Stimulated activated CD4-positive, alpha-beta T cell treated with anti-CD3 and anti-CD28 coated beads, Interleukin-4, amount 100 ng/mL, for 24 hours (primary cell): ENCODE measurements at places on chromosomes 3 and 15.

DNA sequence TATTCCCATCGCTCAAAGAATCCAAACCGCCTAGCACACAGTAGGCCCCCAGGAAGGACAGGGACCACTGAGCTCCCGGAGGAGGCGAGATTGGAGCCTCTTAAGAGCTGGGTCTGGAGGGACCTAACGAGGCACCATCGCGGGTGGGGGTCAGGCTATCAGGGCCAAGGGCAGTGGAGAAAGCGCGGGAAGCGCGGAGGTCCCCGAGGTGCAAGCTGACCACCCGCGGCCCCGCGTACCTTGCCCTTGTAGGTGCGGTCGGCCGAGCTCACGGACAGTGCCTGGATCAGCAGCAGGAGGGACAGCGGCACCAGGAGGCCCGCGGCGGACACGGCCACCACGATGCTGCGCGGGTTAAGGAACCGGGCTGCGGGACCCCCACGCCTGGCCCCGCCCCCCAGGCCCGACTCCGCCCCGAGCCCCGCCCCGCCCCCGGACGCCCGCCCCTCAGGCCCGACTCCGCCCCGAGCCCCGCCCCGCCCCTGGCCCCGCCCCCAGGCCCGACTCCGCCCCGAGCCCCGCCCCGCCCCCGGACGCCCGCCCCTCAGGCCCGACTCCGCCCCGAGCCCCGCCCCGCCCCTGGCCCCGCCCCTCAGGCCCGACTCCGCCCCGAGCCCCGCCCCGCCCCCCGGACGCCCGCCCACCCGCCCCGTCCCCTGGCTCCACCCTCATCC lies 3.9 kb downstream of the ZDHHC19 start:
- DNase-seq: peak; percentile 24

GRCh38 chr3:99319450-99319849 lies 318.9 kb upstream of the COL8A1 start:
- no peak for DNase-seq

DNA sequence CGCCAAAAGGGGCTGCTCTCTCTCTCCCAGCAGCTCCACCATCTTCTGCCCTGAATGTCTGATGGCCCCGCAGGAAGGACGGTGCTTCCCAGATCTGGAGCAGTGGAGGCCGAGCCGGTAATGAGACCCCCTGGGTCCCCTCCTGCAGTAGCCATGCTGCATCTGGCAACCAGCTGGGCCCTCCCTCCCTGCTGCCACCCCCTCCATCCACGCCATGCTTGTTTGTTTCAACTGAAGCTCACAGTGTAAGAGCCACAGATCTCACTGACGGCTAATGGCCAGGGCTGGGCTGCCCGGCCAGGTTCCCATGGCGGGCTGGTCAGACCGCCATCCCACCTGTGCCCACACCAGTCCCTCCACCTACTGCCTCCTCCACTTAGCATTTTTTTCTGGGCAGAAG lies 260.8 kb downstream of the UACA start:
- DNase-seq: no peak

DNA sequence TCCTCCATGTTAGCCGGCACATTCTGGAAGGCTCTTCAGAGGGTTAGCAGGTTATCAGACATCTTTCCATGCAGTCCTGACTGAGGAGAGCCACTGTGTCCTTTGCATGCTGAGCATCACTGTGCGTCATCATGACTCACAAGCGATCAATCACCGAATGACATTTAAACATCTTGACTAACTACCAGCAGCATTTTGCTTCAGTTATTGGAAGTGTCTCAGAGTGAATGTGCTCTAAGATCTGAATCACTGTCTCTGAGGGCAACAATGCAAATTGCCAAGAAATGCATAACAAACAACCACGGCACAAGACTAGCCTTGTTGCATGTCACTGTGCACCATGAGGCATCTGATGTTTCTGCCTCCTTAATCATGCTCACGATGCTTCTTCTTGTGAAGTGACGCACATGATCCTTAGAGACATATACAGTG lies 18.3 kb upstream of the ATP8B4 start:
- peak; percentile 61 for DNase-seq

DNA sequence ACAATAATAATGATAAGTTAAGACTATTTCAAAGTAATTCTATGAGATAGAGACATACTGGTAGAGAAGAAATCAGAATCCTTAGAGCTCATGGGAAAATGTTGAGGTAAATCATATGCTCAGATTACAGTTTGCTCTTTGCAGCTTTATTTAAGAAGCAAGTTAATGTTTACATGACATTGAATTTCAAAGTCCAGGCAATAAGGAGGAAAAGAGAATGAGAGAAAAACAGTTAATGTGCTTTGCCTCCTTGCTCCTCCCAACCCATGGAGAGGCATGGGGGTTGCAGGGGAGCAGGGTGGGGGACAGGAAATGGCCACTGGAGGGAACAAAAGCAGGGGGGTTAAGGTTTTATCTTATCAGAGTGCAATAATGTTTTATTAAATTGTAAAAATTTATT lies 42.2 kb upstream of the ZBTB38 start:
- DNase-seq: no peak

GRCh38 chr15:76147906-76148570 lies 88.3 kb downstream of the TMEM266 start:
- peak; percentile 70 for DNase-seq

- no peak for DNase-seq
These were observed 335.3 kb upstream of the NECTIN3 start for GRCh38 chr3:110736332-110736731.

DNA sequence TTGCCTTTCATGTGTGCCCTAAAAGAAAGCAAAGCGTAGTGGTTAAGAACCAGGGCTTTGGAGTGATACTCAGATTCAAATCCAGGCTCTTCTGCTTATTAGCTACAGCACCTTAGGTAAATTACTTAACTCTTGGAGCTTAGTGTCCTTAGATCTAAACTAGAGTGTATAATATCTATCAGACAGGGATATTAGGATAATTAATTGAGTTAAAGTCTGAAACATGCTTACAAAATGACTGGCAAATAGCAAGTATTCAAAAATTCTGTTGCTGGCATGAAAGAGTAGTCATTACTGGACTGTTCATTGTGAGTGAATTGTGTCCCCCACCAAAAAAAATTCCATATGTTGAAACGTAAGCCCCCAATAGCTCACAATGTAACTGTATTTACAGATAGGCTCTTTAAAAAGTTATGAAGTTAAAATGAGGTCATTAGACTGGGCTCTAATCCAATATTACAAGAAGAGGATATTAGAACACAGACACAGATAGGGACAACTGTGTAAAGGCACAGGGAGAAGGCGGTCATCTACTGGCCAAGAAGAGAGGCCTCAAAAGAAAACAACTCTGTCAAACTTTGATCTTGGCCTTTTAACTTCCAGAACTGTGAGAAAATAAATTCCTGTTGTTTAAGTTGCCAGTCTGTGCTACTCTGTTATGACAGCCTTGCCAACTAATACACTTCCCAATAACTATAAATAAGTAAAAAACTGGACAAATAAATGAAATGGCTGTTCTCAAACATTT lies 60.4 kb upstream of the LRRC3B start:
- DNase-seq: no peak

DNA sequence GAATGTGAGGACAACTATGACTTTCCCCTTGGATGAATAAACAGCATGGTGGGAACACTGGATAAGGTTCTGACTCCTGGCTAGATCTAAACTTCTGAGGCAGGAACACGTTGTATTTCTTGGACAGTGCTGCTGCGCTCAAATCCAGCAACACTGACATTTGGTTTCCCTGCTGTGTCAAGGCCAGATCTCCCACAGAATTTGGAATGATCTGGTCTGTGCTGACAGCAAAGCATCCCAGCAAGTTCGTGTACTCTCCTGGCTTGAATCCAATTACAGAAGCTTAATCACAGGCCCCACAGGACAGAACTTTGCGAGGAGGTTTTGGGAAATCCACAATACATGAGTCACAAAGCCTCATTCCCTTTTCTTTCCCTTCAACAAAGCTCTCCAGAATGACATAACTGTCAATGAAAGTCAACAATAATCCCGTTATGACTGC lies 92.5 kb downstream of the ADAMTS9 start:
- no peak for DNase-seq

- DNase-seq: no peak
These were observed 201.2 kb downstream of the FMN1 start for GRCh38 chr15:32993285-32993684.

DNA sequence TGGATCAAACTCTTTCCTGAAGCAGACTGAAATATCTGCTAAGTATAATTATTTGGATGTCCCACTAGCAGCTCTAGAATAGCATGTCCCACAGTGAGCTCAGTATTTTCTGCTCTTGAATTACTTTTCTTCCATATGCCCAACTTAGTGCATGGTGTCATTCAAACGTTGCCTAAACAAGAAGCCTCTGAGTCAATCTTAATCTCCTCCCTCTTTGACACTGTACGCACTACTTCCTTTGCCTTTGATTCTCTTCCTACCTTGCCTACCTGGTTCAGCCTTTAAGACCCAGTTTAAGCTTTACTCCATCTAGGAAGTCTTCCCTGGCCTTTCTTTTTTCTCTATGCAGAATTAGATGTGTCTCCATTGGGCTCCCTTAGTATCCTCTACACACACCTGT lies 54.5 kb downstream of the SEC22A start:
- no peak for DNase-seq

- no peak for DNase-seq
These were observed 44.4 kb downstream of the GAP43 start for GRCh38 chr3:115667738-115668065.

- DNase-seq: no peak
These were observed 70.2 kb upstream of the MYZAP start for GRCh38 chr15:57521503-57521902.

DNA sequence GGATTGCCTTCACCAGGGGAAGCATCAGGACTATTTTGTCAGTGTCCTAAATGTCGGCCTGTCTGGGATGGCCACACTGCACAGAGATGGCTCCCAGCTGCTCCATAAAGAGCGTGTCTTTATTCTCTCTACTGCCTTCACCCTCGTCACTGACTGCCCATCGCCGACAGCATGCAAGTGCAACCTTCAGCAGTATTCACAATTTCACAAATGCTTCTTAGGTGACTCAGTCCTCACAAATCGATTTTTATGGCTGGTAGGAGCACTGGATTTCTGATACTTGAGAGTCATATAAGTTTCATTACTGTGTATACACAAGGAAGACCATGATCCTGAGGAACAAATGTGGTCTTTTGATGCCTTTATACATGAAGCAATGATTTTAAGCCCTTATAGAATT lies 1.1 kb upstream of the SSUH2 start:
- no peak for DNase-seq

DNA sequence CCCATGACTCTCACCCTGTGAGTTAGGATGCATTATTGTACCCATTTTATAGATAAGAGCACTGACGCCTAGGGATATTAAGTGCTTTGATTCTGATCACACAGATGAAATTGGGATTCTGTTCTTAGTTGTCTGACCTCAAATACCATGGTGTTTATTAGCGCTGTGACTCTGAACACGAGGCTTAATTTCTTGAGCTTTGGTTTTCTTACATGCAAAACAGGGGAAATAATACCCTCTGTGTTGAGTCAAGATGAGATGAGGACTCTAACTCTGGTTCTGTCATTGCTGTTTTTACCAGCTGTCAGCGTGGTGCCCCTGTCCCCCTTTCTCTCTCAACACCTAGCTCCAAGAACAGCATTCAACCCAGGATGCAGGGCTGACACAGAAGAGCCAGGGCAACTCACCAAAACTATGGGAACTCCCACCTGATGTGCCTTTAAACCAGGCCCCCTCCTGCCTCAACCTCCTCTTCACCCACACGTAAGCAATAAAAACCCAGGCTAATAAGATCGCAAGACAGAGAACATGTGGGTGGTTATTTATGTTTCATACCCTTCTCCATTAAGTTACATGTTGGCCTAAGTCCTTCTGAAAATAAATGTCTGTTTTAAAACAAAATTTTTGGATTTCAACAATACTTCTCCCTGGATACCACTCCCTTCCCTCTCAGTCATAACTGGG lies 100.1 kb upstream of the SPATA12 start:
- DNase-seq: peak; percentile 7

GRCh38 chr15:59334076-59334415 lies 38.6 kb downstream of the MYO1E start:
- DNase-seq: no peak

DNA sequence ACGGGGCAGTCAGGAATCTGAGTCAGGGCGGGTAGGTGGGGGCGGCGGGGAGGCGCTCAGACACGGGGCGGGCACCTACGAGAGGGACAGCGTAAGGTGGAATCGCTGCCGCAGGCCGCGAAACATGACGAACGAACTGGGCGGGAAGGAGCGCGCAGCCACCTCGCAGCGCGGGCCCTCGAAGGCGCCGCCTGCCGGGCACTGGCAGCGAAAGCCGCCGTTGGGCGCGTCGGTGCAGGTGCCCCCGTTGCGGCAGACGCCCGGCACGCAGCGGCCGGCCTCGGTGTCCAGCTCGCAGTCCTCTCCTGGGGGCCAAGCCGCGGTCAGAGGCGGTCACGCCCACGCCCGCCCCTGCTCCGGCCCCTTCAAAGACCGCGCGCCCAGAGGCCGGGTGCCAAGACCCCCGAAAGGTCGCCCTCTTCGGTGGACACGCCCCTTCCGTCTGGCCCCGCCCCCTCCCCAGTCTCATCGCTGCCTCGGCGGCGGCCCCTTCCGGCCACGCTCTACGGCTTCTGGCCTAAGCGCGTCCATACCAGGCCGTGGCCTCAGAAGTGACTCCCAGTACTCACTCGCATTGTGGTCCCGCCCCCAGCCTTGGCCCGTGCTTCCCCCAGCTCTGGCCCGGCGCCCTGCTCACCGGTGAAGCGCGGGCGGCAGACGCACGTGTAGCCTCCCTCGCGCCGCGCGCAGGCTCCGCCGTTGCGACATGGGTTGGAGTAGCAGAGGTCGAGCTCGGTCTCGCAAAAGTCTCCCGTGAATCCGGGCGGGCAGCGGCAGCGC lies 6.4 kb downstream of the CELSR3 start:
- peak; percentile 85 for DNase-seq

GRCh38 chr15:60795889-60796288 lies 316.9 kb upstream of the ICE2 start:
- peak; percentile 57 for DNase-seq
